ENCODE measurements at places on chromosomes 13 and 19.
A peak's percentile ranks its signal among the peaks of the same experiment; 100 is the strongest.

- no peak for DNase-seq
These were observed 13.8 kb downstream of the C1QTNF9 start for GRCh38 chr13:24323036-24323738.

DNA sequence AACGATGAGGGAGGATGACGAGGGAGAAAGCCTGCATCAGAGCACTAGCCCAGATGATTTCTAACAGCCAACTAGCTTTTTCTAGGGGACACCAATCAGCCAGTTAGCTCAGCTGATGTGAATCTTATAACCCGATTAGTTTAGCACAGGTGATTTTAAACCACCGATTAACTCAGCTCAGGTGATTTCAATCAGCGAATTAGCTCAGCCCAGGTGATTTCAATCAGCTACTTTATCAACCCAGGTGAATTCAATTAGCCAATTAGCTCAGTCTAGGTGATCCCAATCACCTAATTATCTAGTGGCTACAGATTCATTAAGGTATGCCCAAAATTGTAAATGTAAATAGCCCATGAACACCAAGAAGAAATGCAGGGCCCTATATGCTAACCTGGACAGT is 146.9 kb downstream of the ZNF486 start:
- no peak for DNase-seq

GRCh38 chr19:2544576-2545415 is 68.9 kb downstream of the GADD45B start:
- DNase-seq = no peak

DNA sequence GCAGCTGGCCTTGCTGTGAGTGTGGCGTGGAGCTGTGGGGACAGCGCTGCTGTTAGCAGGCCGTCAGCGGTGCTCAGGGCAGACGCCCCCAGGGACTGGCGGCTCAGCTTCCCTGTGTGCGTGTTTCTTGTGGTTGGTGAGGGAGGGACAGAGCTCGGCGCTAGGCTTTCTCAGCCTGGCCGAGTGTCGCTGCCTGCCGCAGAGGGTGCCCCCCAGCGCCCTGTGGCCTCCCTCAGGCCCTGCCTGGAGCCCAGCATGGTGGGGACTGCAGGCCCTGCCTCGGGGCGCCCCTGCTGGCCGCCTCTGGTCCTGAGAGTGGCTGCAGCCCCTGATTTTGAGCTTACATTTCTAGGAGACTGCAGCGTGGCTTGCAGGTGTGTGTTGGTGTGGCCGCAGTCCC is 35.5 kb downstream of the DOT1L start:
- peak; percentile 65 for DNase-seq

DNA sequence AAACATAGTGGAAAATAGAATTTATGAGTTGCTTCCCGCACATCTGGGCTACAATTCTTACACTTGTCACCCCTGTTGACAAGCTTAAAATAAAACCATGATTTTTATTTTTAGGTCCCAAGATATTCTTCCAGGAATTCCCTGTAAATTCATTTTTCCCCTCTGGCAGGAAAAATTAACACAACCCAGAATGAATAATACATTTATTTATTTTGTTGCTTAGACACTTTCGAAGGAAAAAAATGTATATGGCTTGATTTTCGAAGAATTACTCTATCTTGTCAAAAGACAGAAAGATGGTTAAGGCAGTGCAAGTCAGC is 74.4 kb downstream of the LHFPL6 start:
- no peak for DNase-seq

DNA sequence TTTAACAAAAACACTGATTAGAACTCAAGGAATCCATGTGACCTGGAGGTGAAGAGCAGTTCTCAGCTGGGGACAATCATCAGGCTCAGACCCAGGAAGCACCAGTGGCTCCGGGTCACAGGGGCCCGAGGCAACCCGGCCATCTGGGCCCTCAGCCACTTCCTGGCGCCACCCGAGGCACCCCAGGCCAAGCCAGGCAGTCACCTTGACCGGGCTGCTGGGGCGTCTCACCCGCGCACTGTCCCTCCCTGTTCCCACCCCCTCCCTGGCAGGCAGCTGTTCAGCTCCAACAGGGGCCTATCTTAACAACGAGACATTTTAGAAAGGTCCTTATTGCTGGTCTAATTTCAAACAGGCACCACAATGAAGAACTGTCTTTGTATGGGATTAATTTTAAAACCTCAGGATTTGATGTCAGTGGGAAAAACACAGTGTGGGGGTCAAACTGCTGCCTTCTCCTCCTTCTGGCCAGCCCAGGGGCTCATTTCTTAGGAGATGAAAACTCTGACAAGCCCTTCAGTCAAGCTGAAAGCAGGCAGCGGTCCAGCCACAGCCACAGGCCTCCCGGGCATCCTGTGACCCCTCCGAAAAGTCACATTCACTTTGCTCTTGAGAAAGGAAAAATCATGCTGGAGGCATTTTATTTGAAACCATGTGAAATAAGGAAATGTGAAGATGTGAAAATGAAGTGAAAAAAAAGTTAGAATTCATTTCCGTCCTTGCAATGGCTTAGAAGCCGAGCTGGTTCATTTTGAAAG is 83.3 kb downstream of the KCTD15 start:
- no peak for DNase-seq
